ENCODE measurements at places on chromosomes 2 and 18.

DNA sequence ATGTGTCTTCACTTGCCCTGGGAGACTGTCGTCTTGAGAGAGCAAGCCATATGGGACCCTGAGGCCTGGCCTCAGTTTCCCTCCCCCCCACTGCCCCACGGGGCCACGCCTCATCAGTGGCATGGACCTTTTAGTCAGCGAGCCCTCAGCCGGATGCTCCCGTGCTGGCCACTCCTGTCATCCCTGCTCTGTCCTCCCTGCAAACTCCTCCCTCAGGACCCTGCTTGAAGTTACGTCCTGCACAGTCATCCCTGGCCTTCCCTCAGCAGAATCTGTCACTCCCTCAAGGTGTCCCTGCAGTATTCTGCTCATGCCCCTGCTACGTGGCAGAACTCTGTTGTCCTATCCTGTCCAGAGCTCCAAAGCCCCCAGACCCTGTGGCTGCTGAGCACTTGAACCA lies 265.1 kb downstream of the NEDD4L start:
- DNase-seq = no peak

GRCh38 chr2:68230241-68231060 lies 21.9 kb downstream of the PPP3R1 start:
- DNase-seq = no peak

DNA sequence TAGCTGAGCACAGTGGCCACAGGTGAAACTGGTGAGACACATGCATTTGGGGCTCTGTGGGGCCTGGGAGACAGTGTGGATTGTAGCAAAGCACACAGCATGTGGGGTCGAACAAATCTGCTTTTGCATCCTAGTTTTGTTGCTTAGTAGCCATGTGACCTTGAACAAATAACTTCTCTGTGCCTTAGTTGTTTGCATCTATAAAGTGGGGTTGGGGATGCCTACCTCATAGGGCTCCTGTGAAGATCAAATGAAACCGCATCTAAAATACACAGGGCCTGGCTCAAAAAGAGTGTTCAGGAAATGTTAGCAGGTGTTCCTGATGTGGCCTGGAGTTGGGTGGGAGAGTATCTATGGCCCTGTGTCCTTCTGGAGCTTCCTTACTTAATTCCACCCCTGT lies 30.3 kb upstream of the CATIP start:
- DNase-seq = no peak

- DNase-seq = no peak
Observed at GRCh38 chr2:95317665-95318425, 20.7 kb downstream of the KCNIP3 start.

Measured in stomach (tissue), 19 donors.